Omental fat pad (tissue), 4 donors: ENCODE measurements at places on chromosomes 7 and 10. TPM values are rescaled to one million over a fixed set of nuclear protein-coding genes. Genes with fewer than 3 reads are reported as not detected.

Gene FAM131B
- total RNA-seq, result 0.75 TPM

Gene C7orf57
- total RNA-seq, result not detected

Gene DRGX
- not detected for total RNA-seq

DNA sequence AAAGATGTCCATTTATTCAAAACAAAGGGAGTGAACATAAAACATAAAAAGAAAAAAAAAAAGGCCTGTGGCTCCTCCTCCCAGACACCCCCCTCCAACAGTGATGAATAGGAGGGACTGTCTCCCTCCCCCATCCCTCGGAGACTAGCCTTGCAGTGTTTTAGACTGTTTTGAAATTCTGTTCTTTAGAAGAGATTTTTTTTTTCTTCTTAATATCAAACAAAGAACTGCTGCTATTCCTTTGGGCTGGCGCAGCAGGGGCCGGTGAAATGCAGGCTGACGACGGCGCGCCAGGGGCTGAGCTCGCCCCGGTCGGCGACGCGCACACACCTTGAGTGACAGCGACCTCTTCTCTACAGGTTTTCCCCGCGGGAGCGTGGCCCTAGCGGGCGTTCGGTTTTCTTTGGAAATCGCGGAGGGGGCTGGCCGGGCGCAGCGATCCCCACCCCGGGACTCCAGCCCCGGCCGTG, at the start of gene LANCL2:
Gene LANCL2 (plus strand): TSS at position 133 of the 470 bp plus-strand sequence. CDS start 689 bp downstream, outside the sequence.
- DNase-seq, result no peak

DNA sequence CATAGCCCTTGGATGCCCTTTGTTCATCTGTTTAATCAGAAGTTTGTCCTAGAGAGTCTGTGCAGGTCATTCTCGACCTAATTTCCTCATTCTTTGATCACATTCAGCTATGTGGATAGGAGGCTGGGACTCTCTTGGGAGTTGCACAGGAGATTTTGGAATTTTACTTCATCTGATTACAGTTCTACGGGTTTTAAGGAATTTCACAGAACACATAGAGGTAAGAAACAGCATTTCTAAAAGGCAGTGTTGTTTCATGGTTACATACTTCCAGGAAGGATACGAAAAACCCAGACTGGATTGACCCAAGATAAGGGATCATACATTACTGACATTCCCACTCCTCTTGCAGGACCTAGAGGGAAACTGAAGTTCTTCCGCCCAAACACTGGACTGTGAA, 45.9 kb downstream of the GATA3 start:
- no peak for DNase-seq

DNA sequence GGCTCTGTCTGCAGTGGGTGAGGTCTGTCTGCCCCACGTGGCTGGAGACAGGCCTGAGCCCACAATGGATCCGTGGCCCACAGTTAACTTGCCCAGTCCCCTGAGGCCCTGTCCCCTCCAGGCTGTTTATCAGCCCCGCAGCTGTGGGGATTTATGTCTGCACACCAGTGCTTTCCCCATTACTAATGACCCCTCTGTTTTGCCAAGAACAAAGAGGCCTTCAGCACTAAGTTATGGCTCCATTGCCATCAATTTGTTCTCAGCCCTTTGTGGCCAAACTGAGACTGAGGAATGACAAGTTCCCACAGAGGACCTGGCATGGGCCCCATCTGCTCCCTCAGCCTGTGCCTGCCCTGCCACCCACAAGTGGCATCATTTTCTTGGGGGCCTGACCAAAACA, 138.2 kb downstream of the C10orf105 start:
- DNase-seq, result no peak

- DNase-seq, result no peak
Observed at GRCh38 chr7:107312418-107312817, 143.6 kb downstream of the HBP1 start.
